ENCODE measurements at places on chromosomes 3 and 15.

DNA sequence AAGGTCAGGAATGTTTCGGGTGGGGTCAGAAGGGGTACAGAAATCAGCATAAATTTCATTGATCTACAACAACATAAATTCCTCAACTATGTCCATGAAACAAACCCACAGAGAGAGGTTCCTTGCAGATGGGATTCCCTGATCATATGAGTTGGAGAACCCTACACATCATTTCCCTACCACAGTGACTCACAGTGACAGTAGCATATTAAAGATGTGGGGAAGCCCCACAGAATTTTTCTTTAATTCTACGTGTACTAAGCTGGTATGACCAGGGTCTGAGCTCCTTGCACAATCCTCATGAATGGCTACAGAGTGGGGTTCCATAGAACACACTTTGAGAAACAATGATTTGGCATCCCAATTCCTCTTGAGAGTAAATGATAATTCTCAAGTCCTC, 116.9 kb upstream of the RAD18 start:
- no peak for DNase-seq

DNA sequence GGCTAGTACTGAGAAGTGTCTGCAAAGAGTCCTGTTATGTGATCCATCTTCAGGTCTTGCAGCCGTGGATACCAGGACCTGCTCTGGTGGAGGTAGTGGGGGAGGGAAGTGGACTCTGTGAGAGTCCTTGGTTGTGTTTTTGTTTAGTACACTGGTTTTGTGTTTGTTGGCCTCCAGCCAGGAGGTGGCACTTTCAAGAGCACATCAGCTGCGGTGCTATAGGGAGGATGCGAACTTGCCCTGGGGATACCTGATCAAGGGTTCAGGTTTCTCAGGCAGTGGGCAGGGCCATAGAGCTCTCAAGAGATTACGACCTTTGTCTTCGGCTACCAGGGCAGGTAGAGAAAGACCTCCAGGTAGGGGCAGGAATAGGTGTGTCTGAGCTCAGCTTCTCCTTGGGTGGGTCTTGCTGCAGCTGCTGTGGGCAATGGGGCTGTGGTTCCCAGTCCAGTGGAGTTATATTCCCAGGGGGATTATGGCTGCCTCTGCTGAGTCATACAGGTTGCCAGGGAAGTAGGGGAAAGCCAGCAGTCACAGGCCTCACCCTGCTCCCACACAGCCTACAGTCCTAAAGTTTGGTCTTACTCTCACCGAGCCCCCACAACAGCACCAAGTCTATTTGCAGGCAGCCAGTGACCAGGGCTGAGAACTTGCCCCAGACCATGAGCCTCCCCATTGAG, 132.8 kb upstream of the NPHP3 start:
- no peak for DNase-seq

DNA sequence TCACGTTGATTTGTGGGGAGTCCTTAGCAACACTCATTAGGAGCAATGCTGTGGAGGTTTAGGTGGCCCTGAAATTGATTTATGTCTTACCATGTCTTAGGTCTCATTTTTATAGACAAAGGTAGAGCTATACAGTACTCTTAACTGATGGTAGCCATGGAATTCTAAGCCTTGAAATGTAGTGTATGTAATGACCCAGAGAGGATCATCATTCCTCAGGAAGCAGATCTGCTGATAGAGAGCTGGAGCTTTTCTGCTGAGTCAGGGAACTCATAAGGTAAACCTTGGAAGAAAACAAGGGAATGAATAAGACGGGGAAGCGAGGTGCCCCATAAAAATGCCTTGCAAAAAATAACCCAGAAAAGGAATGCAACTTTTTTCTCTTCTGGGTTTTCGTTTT, 34.0 kb upstream of the ZNF639 start:
- no peak for DNase-seq

DNA sequence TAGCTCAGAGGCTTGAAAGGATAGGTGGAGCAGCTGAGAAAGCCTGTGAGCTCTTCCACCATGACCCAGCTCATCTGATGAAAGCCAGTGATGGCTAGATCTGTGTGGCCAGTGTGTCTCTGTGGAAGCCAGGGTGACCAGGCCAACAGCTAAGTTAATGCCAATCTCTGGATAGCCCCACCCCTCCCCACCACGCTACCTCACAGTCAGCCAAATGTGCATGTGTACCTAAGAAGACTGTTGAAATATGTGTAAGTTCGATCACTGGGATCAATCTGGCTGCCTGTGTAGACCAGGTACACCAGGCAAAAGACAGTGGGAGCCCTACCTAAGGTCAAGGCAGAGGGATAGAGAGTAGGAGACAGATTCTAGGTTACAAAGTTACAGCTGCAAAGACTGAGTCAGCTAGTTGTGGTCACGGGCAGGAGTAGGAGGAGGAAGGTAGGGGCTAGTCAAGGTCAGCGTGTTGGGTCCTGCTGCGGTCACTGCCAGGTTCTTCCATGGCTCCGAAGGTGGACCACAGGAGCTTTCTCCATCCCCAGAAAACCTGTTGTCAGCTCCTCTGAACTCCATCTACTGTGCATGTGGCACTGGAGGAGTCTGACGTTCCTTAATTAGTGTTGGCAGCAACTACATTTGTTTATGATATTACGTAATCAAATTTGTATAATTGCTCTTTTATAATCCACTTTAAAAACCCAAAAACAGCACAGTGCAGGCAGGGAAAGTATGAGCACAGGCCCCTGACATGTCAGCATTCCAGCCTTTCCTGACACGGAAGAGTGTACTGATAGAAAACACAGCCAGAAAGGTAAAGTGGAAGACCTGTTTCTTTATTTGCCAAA, 318.0 kb downstream of the CLSTN2 start:
- DNase-seq, result no peak

DNA sequence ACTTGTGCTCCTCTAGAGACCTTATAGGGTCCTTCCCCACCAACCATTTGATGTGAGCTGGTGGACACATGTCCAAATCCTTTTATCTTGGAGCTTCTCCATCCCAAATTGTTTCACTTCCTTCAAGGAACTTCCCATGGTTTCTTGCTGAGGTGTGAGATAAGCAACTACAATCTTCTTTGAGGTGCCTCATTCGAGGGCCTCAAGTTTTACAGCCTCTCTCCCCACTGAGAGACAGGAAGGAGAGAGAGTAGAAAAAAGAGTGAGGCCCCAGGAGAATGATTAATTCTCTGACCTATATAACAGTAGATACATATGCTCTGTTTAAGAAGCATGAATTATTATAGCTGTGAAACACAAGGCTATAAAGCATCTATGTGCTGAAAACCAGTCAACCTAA, 70.5 kb downstream of the SUMF1 start:
- no peak for DNase-seq

DNA sequence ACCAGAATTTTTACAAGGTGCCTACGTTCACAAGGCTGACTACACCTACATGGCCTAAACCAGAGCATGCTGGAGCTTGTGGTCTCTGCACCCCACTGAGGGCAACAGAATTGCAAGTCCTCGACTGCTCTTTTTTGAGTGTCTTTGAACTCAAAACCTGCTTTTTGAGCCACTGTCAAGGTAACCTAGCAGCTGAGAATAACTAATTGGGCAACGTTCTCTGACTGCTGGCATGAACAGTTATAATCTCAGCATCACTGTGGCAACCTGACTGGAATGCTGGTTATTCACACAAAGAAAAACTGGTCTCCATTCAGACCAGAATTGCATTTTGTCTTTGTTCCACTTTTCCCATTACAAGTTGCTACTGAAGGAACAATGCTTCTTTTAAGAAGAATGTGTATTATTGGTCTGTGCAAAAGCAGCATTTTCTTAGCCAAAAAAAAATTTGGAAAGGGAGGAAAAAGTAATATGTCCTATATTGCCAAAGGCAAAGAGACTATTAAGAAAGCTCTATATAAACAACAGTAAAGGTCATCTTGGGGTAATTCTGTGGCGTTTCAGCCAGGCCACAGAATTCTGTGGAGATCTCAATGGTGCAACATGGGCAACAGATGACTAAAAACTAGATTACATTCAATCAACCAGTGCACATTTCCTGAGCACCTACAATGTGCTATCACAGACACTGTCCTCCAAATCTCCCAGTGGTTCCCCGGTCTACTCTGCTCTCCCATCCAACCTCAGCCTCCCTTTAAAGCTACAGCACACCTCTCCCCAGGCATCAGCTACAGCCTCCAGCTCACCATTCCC, 76.8 kb downstream of the TNIK start:
- no peak for DNase-seq

GRCh38 chr3:178112134-178112533, 424.1 kb upstream of the KCNMB2 start:
- DNase-seq, result no peak

DNA sequence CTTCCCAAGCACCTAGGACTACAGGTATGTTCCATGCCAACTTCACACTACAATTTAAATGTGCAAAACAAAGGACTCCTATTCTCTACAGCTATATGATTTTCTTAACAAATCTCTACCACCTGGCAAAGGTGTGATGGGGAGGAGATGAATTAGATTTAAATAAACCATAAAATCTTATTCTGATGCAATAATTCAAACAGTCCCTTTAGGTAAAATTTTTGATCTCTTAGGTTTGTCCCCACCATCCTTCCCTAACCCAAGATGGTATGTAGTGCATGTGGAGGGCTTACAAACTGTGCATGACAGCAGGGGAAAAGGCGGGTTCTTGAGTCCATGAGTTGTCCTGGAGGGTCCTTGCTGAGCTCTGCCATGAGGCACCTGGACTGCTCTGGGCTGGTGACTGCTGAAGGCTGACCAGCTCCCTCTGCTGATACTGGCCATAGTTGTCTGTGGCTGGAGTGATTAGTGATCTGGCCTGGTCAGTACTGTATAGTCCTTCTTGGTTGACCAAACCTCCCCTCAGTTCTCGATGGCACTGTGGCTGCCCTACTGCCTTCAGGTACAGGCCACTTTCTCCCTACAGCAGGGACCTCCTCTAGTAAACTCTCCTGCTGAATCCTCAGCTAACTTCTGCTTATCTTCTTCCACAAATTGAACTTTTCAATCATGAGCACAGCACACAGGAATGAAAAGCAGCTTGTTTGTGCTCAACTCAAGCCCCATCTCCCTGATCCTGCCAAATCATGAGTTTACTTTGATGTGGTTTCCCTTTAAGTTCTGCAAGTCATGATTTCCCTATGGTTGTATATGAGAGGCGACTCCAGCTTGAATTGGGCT, 30.1 kb downstream of the CFAP161 start:
- DNase-seq, result no peak

GRCh38 chr15:45495588-45495987, 27.0 kb downstream of the SLC30A4 start:
- DNase-seq, result no peak
